ENCODE measurements at places on chromosomes 13 and 19.

DNA sequence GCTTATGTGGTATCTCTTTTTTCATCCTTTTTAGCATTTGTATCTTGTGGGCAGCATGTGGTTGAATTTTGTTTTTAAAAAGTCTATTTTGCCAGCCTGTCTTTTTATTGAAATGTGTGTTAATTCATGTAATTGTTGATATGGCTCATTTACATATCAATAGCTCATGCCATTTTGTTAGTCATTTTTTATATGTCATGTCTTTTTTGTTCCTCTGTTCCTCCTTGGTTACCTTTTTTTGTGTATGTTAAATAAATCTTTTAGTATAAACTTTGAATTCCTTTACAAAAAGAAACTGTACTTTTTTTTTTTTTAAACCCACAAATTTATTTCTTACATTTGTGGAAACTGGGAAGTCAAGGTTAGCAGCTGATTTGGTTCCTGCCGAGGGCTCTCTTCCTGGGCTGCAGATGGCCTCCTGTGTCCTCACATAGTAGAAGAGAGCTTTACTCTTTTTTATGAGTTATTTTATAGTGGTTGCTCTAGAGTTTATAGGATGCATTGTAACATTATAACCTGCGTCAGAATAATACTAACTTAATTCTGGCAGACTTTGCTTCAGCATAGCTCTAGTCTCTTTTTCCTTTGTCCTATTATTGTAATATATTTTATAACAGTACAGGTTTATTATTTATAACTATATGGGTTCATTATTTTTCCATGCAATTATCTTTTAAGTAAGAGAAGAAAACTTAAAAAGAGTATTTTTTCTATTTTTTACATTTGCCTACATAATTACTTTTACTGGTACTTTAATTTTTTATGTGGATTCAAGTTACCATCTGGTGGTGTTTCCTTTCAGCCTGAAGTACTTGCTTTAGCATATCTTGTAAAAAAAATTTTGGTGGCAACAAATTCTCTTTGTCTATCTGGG, 86.3 kb downstream of the URI1 start:
- no peak for DNase-seq

- DNase-seq, result peak; percentile 56
These were observed 666 bp downstream of the SAMD1 start for GRCh38 chr19:14089662-14090508.

- DNase-seq, result no peak
These were observed 2.0 kb downstream of the ELF1 start for GRCh38 chr13:41017159-41017558.

DNA sequence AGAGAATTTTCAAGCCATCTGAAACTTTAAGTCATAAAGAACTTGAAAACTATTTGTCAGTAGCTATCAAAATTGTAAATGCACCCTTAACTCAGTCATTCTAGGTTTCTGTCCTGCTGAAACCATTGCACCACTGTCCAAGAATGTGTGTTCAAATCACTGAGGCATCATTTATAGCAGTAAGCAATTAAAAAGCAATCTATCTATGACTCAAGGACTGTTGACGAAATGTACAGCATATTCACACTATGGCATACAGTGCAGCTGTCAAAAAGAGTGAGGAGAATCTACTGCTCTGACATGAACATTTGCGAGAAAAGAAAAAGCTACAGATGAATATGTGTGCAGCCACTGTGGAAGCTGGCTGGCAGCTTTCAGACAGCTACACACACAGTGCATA, 71.2 kb downstream of the ING1 start:
- no peak for DNase-seq

DNA sequence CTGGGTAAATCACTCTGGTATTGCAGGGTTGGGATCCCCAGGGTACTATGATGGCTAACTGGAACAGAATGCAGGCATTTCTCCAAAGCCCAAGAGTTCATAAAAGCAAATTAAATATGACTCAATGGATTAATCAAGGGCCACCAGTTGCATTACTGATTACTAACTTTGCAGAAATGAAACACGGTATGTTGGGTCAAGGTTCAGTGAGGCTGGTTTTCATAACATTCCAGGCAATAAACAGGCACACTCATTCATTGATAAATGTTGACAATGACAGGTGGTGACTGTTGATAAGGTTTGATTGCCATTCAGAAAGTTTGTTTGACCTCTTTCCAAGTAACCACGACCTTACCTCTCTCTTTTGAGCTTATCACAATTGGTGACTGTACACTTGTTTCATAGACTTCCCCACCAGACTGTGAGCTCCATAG, 506 bp upstream of the AP1M1 start:
- DNase-seq, result no peak

GRCh38 chr19:38740932-38741331, 3.3 kb downstream of the CAPN12 start:
- DNase-seq, result no peak
